HTR-8/SVneo (cell line): ENCODE measurements at places on chromosomes 4 and X.

- DNase-seq, result no peak
Observed at GRCh38 chr4:139633195-139633594, 32.4 kb upstream of the MGST2 start.

DNA sequence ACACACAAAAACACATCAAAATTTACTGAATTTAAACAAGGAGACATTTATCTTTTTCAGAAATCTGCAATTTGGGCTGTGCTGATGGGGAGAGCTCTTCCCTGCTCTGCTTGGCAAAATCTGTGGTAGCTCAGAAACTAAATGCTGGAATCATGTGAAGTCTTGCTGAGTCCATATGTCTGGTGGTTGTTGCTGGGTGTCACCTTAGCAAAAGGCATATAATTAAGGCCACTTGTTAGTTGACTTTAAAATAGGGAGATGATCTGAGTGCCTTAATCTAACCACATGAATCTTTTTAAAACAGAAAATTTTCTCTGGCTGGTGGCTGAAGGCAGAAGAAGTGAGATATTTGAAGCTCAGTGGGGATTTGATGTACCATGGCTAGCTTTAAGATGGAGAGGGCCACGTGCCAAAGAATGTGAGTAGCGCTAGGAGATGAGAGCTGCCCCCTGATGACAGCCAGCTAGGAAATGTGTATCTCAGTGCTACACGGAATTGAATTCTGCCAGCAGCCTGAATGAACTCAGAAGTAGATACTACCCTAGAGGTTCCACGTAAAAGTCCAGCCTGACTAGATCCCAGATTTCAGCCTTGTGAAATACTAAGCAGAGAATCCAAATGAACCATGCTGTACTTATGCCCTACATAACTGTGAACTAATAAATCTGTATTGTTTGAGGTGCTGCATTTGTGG, 7.6 kb upstream of the GUF1 start:
- no peak for DNase-seq

DNA sequence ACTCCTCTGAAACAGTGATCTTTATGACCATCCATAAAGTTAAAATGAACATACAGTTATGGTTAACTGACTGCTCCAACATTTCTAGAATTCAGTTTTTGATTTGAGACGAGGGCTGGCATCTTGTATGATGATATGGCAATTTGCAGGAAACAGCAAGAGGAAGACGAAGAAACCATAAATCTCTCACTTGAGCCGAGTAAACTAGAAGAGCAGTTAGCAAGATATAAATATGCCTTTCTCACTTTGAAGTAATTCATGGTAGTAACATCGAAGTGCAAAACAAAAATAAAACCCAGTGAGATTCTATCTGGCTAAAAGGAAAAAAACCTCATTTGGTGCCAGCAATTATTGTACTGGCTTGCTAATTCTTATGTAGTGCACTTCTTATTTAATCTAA, 139.0 kb upstream of the SPRY1 start:
- DNase-seq, result no peak

DNA sequence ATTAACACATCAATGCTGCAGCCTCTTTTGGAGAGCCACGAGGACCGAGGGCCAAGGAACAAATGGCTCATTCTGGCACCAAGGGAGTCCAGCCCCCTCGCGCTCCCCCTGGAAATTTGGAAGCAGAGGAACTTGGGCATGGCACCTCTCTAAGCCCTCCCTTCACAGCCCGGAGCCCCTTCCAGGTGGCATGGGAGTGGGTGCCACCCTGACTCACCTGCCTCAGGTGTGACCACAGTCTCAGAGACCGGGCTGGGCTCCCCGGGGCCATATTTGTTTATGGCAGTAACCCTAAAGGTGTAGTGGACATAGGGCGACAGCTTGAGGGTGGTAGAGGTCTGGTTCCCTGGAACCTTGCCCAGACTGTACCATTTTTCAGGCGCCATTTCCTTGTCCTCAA, 18.8 kb downstream of the L1CAM start:
- DNase-seq, result no peak

DNA sequence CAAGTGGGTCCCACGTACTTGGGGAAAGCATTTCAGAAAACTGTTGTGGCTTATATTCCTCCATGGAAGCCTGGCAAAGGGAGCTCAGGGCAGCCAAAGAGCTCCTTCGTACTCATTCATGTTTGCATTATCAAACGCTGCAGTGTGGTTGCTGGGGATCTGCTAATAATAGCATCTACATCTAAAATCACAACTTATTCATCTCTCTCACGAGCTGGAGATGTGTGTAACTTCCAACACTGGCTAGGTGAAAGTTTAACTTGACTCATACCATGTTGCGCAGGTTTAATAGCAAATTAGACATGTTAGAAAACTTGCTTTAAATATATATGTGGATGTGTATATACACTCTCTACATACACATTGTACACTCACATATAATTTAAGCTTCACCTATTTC, 415.1 kb downstream of the AFF2 start:
- DNase-seq, result no peak

- DNase-seq, result no peak
Observed at GRCh38 chr4:57117491-57117890, 7.3 kb upstream of the IGFBP7 start.

GRCh38 chr4:55682295-55682694, 46.2 kb upstream of the NMU start:
- no peak for DNase-seq

- DNase-seq, result no peak
Observed at GRCh38 chrX:15014281-15014680, 141.1 kb downstream of the MOSPD2 start.

DNA sequence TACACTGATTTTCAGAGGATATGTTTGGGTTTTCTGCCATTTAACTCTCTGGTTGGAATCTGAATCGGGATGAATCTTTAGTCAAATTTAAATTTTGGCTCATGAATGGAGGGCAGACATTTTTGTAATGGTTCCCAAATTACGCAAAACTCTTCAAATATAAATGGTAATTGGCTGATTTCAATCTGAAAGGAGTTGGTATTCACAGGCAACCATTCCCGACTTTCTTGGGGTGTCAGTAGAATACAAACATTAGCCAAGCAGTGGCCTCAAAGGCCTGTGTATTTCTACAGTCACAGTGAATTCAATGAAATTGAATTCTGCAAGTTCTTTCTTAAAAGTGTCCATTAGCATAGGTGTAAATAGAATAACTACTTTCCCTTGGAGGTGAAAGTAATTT, 668.8 kb upstream of the PRKX start:
- DNase-seq, result no peak

DNA sequence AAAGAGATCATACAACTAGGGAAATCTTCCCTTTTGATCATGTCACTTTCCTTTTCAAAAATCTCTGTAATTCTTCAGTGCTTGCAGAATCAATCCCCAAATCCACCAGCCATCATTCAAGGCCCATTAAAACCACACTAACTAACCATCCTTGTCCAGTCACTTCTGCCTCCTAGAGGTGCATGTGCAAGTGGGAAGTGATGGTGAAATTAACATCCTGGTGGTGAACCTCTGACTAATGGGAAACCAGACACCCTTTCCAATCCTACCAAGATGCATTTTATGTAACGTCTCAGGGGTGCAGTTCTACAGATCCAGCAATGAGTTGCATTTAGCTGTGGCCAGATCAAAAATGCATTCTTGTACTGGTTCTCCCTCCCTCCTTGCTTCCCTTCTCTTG, 341.8 kb downstream of the RAPGEF2 start:
- DNase-seq, result no peak

DNA sequence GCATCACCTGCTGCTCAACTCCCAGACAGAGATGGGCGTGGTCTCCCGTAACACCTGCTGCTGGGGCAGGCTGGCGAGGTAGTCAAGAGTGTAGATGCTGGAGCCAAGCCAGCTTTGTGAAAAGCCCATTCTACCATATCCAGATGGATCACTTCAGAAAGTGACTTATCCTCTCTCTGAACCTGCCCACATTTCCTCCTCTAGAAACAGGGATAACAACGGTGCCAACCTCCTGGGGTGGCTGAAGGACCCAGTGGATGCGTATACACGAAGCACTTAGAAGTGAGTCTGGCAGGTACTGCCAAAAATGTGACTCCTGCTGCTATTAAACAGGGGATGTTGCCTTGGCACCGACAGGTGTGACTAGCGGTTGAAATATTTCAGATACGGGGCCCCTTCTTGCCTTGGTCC, 95.8 kb downstream of the SORBS2 start:
- DNase-seq, result no peak

DNA sequence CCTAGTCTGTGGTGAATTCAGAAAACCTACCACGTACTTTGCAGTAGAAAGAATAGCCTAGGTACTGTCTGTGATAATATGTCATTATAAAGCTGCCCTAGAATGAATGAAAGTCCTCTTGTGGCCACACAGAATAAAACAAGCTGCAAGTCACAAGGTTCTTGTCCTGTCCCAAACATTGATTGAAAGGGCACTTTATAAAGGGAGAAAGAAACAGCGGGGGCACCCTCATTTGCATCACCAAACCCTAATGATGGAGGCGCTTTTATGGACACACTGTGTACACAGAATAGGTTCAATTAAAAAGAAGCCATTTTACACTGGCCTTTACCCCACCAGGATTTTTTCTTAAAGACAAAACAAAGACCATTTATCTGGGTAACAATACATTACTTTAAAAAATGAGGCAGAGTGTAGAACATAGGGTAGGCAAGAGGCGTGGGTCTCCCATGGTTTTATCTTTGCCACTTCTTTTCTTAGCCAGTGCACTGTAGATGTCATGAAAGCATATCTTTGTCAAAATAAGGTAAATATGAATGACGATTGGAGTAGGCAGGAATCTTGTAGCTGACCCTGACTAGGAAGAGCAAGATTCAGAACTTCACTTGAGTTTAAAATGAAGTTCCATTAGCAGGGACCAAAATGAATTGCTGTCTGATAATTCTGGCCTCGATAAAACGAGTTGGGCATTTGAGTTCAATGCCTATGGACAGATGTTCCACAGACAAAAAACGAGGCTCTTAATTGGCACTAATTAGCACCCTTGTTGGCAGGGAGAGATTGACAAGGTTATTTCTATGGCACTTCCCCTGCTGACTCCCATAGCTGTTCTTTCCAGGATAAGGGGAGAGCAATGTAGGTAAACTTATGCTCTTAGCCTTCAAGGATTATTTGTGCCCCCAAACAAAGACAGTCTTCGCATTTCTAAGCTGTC, 365.1 kb downstream of the AFF2 start:
- DNase-seq, result no peak

- no peak for DNase-seq
Observed at GRCh38 chrX:18649498-18649951, 22.4 kb downstream of the RS1 start.

GRCh38 chr4:112341033-112341432, 43.9 kb downstream of the ALPK1 start:
- DNase-seq, result no peak

- no peak for DNase-seq
Observed at GRCh38 chr4:41205854-41206460, 8.4 kb downstream of the APBB2 start.

- no peak for DNase-seq
Observed at GRCh38 chrX:129957241-129958082, 25.0 kb upstream of the BCORL1 start.

DNA sequence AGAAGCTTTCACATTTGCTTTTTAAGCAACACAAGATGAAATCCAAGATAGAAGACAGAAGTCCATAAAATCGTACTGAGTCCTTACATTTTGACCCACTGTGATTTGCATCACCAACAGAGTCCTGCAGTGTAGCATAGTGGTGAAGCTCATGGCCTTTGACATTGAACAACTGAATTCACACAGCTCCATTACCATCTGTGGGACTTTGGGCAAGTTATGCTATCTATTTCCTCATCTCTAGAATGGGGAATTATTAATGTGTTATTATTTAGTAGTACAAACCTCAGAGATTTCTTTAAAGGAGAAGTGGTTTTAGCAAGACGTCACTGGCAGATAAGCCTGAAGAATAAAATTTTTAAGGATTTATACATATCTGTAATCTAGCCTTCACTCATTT, 10.7 kb downstream of the GPRIN3 start:
- no peak for DNase-seq

GRCh38 chr4:139975830-139976272, 178.1 kb downstream of the MAML3 start:
- DNase-seq, result no peak

DNA sequence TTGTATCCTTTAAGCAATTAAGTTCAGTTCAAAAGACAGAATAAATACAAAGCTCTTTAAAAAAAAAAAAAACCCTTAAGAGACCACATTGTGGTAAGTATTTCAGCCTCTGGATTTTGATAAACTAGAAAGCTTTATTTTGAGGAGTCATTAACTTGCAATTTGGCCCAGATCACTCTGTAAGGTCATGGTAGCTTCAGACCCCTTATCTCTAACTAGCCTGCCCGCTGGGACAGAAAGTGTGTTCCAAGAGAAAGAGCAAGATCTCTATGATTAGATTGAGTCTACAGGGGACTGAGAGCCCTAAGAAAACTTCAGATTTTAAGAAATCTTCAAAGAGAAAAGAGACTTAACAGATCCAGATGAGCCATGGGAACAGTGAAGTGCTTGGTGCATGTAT, 45.6 kb downstream of the GALNT7 start:
- no peak for DNase-seq

GRCh38 chr4:134780244-134780643, 578.7 kb upstream of the PABPC4L start:
- no peak for DNase-seq

DNA sequence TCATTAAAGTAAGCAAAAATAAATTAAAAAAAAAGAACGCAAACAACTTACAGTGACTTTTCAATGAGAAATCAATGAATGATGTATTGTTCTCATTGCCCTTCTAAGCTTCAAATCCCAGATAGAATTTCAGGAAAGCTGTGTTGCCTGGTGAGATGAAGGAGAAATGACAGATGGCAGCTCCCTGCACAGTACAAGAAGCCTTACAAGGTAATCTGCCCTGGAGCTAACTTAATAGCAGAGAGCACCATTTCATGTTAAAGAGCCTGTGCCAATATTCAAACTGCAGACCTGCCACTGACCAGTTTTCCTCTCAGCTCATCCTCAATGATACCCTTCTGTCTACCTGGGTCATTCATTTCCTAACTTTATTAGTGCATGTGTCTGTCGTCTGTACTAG, 54.0 kb downstream of the GC start:
- no peak for DNase-seq

DNA sequence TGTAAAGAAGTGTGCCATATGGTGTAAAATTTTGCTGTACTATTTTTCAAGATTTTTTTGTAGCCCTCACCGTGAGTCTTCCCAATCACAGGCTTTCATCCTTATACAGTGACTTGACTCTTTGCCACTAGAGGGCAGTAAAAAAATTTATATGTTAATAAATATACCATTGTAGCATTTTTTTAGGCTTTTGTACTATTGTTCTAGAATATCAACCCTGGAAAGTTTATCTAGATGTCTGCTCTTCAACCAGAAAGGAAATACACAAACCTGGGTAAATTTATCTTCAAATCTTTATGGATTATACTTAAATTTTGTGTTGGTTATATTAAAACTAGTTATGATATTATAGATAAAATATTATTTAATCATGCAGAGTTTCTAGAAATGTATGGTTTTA, 235.3 kb downstream of the TENM3 start:
- DNase-seq, result peak; percentile 53

GRCh38 chr4:117478702-117479101, 393.3 kb upstream of the TRAM1L1 start:
- no peak for DNase-seq

DNA sequence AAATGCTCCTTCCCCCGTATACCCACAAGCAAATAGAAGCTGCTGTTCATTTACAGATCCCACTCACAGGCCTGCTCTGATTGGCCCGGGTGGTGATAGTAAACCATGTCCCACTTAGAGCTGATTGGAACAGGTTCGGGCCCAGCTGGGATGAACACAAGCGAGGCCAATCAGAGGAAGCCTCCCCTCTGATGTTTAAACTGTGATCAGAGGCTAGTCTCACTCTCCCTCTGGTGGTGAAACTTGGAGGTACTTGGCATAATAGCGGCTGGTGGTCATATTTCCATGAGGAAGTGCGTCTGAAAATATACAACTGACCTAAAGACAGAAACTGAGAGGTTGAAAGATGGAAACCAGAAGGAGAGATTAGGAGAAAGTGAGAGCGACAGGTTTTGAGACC, 51.5 kb upstream of the TRPC3 start:
- DNase-seq, result no peak
